ENCODE measurements at places on chromosomes 1 and 21. TPM values are rescaled to one million over a fixed set of nuclear protein-coding genes. Genes with fewer than 3 reads are reported as not detected.

- no peak overlapping the region for H3K27ac ChIP-seq
- no peak for DNase-seq
- H3K27me3 ChIP-seq: no peaks in the 10 kb centered on the region
Measured at GRCh38 chr1:43995984-43996732, 4.8 kb downstream of the CCDC24 start.

- no peak for DNase-seq
- no peak overlapping the region for H3K27ac ChIP-seq
- no peaks in the 10 kb centered on the region for H3K36me3 ChIP-seq
- no peaks in the 10 kb centered on the region for H3K4me1 ChIP-seq
Measured at GRCh38 chr1:162406811-162407210, 5.1 kb downstream of the SH2D1B start.

- H3K4me3 ChIP-seq: no peak overlapping the region
- no peak overlapping the region for H3K27ac ChIP-seq
- no peaks in the 10 kb centered on the region for H3K27me3 ChIP-seq
- no peak for DNase-seq
- H3K36me3 ChIP-seq: no peaks in the 10 kb centered on the region
Measured at GRCh38 chr1:204476563-204476962, 18.0 kb downstream of the PIK3C2B start.

DNA sequence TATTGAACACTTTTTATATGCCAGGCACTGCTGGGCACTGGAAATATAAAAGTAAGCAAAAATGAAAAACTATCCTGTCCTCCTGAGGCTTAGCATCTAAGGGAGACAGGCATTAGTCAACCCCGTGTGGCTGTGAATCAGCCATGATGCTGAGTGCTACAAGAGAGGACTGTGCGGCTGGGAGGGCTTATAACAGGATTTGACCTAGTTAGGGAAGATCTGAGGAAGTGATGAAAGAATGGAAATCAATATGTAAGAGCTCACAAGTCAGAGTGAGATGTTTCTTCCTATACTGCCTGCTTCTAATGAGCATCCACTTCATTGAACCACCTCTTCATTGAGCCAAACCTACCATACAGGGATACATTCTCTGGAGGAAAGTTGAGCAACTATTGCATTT, 15.1 kb downstream of the TRIM45 start:
- no peaks in the 10 kb centered on the region for H3K27me3 ChIP-seq
- no peak overlapping the region for H3K27ac ChIP-seq
- H3K4me1 ChIP-seq: peaks cover 19% of the 10 kb centered on the region
- no peak for DNase-seq

- no peak for DNase-seq
- no peak overlapping the region for H3K27ac ChIP-seq
- no peaks in the 10 kb centered on the region for H3K27me3 ChIP-seq
- no peaks in the 10 kb centered on the region for H3K4me1 ChIP-seq
Measured at GRCh38 chr1:69520326-69520725, 47.4 kb upstream of the LRRC7 start.

- H3K36me3 ChIP-seq: no peaks in the 10 kb centered on the region
- H3K27ac ChIP-seq: peak overlapping the region; percentile 36
- DNase-seq: no peak
- peaks cover 56% of the 10 kb centered on the region for H3K4me1 ChIP-seq
- no peak overlapping the region for H3K4me3 ChIP-seq
Measured at GRCh38 chr21:25458484-25458883, 148.8 kb downstream of the MRPL39 start.

GRCh38 chr21:32559006-32559610, 26.2 kb downstream of the TCP10L start:
- no peak overlapping the region for H3K4me3 ChIP-seq
- H3K27me3 ChIP-seq: no peaks in the 10 kb centered on the region
- no peaks in the 10 kb centered on the region for H3K36me3 ChIP-seq
- H3K27ac ChIP-seq: no peak overlapping the region
- no peaks in the 10 kb centered on the region for H3K4me1 ChIP-seq

GRCh38 chr1:62997884-62998283, 214.0 kb downstream of the ATG4C start:
- H3K27ac ChIP-seq: no peak overlapping the region
- H3K36me3 ChIP-seq: no peaks in the 10 kb centered on the region
- no peaks in the 10 kb centered on the region for H3K4me1 ChIP-seq

GRCh38 chr1:207305489-207305873, 16.0 kb upstream of the CD55 start:
- no peak overlapping the region for H3K4me3 ChIP-seq
- peaks cover 22% of the 10 kb centered on the region for H3K4me1 ChIP-seq
- no peaks in the 10 kb centered on the region for H3K36me3 ChIP-seq
- no peak for DNase-seq
- no peak overlapping the region for H3K27ac ChIP-seq
- peaks cover 13% of the 10 kb centered on the region for H3K27me3 ChIP-seq

GRCh38 chr1:16088351-16088911, 15.0 kb upstream of the FAM131C start:
- no peaks in the 10 kb centered on the region for H3K4me1 ChIP-seq
- no peaks in the 10 kb centered on the region for H3K27me3 ChIP-seq
- no peaks in the 10 kb centered on the region for H3K36me3 ChIP-seq
- no peak overlapping the region for H3K27ac ChIP-seq
- no peak for DNase-seq
- H3K4me3 ChIP-seq: no peak overlapping the region

DNA sequence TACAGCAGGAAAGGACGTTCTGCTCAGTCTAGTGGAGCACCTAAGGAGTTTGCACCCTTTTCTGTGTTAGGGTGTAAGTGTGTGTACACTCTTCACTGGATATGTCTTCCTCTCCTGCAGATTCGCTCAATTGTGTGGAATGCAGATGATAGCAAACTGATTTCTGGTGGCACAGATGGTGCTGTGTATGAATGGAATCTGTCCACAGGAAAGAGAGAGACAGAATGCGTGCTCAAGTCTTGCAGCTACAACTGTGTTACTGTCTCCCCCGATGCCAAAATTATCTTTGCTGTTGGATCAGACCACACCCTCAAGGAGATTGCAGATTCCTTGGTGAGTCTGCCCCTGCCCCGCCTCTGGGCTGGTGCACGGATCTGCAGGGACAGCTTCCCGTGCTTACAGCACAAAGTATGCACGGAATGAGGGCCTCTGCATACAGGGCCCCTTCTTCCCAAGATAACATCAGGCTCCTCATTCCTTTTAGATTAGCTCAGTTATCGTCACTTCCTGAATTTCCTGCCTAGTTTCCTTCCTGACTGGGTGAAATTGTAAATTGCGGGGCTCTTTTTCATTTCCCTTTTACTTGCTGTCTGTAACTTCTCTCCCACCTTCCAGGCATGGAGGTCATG, 34.6 kb downstream of the CFAP57 start:
- H3K4me1 ChIP-seq: no peaks in the 10 kb centered on the region
- H3K27me3 ChIP-seq: peaks cover 5% of the 10 kb centered on the region
- H3K27ac ChIP-seq: no peak overlapping the region
- no peaks in the 10 kb centered on the region for H3K36me3 ChIP-seq

- no peaks in the 10 kb centered on the region for H3K36me3 ChIP-seq
- no peak overlapping the region for H3K27ac ChIP-seq
- peaks cover 9% of the 10 kb centered on the region for H3K27me3 ChIP-seq
- H3K4me3 ChIP-seq: no peak overlapping the region
- H3K4me1 ChIP-seq: no peaks in the 10 kb centered on the region
Measured at GRCh38 chr1:157978586-157979403, 14.7 kb upstream of the KIRREL1 start.

DNA sequence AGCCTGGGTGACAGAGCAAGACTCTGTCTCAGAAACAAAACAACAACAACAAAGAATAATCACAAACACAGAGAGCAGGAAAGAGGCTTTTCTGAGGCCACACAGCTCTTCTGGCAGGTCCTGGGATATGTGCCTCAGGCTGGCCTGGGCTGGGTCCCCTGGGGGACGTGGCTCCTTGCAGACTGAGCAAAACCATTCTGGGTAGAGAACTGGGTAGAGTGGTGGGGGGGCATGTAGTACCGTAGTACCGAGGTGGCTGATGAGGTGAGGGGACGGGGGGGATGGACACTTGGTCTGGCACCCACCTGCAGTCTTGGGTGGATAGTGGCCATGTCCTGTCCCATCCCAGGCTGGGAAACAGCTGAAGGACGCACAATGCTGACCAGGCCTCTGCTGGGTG, 6.0 kb downstream of the TMEM82 start:
- DNase-seq: no peak
- H3K27me3 ChIP-seq: no peaks in the 10 kb centered on the region
- H3K4me3 ChIP-seq: no peak overlapping the region
- H3K36me3 ChIP-seq: no peaks in the 10 kb centered on the region
- H3K4me1 ChIP-seq: no peaks in the 10 kb centered on the region
- H3K27ac ChIP-seq: no peak overlapping the region

- H3K4me3 ChIP-seq: no peak overlapping the region
- H3K27ac ChIP-seq: no peak overlapping the region
- peaks cover 22% of the 10 kb centered on the region for H3K4me1 ChIP-seq
- DNase-seq: no peak
- peaks cover 28% of the 10 kb centered on the region for H3K27me3 ChIP-seq
- H3K36me3 ChIP-seq: no peaks in the 10 kb centered on the region
Measured at GRCh38 chr21:42777757-42778344, 101.5 kb downstream of the WDR4 start.

GRCh38 chr21:16755061-16755460, 757.8 kb upstream of the CXADR start:
- H3K36me3 ChIP-seq: no peaks in the 10 kb centered on the region
- no peaks in the 10 kb centered on the region for H3K27me3 ChIP-seq
- H3K27ac ChIP-seq: no peak overlapping the region
- no peaks in the 10 kb centered on the region for H3K4me1 ChIP-seq
- no peak overlapping the region for H3K4me3 ChIP-seq
- DNase-seq: no peak

GRCh38 chr1:230868736-230869385, 540 bp upstream of the C1orf198 start:
- H3K4me3 ChIP-seq: peak overlapping the region; percentile 74
- no peak for DNase-seq
- H3K27me3 ChIP-seq: peaks cover 33% of the 10 kb centered on the region
- peaks cover 15% of the 10 kb centered on the region for H3K4me1 ChIP-seq

DNA sequence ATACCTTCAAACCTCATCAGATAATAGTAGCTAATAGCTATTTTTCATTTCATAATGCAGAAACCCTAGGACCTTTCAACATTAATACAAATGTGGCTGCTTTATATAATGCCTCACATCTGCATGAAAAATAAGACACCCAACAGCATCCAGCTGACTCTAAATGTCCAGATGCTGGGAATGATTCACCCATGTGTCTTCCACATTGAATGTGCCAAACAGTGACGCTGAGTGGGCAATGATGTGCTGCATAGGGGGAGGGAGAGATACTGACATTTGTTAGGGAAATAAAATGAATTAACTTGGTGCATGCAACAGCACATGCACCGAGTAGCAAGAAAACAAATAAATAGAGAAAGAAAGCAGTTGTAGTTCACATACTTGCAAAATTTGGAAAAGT, 199.3 kb downstream of the DSCAM start:
- no peaks in the 10 kb centered on the region for H3K36me3 ChIP-seq
- no peaks in the 10 kb centered on the region for H3K4me1 ChIP-seq
- no peak for DNase-seq
- H3K27me3 ChIP-seq: no peaks in the 10 kb centered on the region
- no peak overlapping the region for H3K4me3 ChIP-seq

The WDR64 gene
- total RNA-seq: not detected

The DENND2C gene
- 0.43 TPM for total RNA-seq

The CYP4A11 gene
- not detected for total RNA-seq

The REN gene
- total RNA-seq: not detected

The OTUD7B gene
- 17.4 TPM for total RNA-seq

The AIDA gene
- 72.5 TPM for total RNA-seq

The LCE1A gene
- total RNA-seq: not detected

All from activated CD4-positive, alpha-beta memory T cell treated with anti-CD3 and anti-CD28 coated beads, Interleukin-2, amount 10 ng/mL, durations not matched to agents 7 days and 5 days (primary cell).